ENCODE measurements at places on chromosomes 12 and 14.

DNA sequence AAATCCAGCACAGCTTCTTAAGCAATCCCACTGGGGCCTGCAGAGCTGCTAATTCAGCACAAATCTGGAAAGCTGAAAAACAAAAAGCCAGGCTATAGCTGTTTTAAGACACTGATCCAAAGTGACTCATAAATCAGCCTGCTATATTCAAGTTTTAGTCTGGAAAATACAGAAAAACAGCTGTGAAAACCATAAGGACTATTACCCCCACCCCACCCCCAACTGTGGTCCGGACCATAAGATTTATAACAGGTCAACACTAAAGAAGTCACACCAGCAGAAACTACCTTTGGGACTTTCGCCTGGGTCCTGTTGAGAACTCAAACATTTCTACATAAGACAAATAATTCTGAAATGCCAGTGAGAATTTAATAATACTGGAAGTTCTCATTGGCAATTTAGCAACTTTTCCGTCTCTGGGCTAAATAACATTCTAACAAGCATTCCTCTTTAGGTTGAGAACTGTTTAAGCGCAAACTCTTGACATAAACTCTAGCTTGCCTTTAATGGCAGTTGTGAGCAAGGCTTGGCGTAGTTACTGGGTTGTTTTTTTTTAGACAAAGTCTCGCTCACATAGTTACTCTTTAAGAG is 3.3 kb downstream of the LRIG3 start:
- no peak for DNase-seq

GRCh38 chr12:1530592-1531152 is 63.7 kb downstream of the FBXL14 start:
- DNase-seq: no peak

DNA sequence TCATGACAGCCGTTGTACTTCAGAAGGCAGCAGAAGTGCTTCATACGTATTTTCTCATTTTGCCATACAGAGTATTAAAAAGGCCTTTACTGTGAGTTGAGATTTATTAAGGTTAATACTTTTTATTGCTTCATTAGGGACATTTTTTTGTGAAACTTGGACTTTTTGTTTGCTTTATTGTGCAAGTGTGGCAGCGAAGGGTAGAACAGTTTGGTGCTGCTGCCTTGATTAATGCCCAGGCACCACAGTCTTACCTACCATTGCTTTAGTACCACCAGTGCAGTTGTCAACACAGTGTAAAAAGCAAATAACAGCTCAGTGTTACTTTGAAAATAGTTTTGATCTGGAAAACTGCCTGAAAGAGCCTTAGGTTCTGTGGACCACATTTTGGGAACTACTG is 147.4 kb downstream of the PCNX1 start:
- DNase-seq: no peak

DNA sequence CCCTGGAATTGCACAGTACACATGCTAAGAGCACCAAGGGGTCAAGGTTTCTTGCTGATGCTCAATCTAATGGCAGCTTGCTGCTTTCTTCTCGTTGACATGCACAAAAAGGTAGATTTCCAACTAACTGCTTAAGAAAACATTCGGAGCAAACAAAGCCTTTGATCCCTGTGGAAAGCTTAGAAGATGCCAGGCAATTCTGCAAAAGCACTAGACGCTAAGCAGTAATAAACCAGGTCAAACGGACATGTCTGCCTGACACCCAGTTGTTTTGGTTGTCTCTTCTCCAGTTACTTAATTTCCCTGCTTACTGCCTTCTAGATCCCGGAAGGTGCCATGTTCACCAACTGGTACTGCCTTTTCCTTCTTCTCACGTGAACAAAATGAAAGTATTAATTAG is 100.5 kb upstream of the TMCC3 start:
- no peak for DNase-seq

DNA sequence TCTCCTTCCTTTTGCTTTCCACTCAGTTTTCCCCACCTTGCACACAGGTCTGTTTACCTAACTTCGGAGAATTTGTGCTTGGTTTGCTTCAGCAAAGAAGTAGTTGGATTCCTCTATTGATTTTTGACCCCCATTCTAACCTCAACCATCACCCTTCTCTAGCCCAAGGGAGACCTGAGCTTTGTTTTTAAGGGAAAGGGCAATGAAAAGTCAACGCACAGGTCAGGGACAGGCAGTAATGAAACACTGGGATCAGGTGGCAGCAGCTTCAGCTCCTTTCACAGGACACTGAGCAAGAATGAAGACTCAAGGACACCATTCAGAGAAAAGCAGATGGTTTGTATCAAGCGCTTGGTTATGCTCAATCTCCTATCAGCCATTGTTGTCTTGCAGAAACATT is 46.9 kb upstream of the KRR1 start:
- no peak for DNase-seq

DNA sequence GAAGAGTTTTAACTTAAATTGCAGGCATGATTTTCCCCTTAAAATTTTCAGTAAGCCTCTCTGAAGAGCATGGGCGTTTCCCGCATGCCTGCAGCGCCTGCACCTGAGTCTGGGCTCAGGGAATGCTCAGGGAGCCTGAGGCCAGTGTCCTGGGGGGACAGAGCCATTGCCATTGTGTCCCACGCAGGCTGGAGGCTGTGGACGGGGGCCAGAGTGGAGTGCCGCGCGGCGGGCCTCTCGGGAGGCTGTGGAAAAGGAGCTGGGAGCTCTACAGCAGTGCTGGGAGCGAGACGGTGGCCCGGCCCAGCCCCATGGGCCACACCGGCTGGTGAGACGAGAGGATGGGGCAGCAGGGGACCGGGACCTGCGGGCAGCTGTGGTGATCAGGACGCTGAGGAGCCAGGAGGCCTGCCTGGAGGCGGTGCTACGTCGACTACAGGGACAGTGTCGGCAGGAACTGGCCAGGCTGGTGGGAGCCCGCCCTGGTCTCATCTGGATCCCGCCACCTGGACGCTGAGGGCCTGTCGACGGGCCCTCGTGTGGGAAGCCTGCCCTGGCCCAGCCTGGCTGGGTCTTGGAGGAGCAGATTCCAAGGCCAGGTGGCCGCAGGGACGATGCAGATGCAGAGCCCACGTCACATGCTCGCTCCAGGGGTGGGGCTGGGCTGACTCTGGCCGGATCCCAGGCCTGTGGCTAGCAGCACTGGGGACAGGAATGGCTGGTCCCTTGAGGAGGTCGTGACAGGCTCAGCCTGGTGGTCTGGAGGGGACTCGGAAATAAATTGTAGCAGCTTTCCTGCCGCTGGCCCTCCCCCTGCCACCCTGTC is 7.6 kb downstream of the TEDC1 start:
- no peak for DNase-seq

DNA sequence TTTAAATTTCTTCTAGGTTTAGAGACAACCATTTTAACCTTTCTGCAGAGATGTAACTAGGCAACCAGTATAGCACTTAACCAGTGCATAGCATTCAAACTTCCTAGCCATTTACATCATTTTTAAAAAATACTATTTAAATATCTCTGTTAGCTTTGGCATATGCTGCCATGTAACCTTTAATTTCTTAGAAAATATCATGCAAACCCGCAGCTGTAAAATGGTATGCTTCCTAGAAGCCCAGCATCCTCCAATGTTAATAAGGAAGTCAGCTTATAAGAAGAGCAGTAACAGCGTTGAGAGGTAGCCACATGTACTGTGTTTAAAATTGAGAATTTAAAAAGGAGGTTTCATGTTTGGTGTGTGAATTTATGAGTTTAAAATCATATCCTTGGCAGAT is 22.8 kb downstream of the GNG2 start:
- no peak for DNase-seq

- no peak for DNase-seq
Measured at GRCh38 chr12:101745481-101745880, 6.2 kb upstream of the SYCP3 start.

DNA sequence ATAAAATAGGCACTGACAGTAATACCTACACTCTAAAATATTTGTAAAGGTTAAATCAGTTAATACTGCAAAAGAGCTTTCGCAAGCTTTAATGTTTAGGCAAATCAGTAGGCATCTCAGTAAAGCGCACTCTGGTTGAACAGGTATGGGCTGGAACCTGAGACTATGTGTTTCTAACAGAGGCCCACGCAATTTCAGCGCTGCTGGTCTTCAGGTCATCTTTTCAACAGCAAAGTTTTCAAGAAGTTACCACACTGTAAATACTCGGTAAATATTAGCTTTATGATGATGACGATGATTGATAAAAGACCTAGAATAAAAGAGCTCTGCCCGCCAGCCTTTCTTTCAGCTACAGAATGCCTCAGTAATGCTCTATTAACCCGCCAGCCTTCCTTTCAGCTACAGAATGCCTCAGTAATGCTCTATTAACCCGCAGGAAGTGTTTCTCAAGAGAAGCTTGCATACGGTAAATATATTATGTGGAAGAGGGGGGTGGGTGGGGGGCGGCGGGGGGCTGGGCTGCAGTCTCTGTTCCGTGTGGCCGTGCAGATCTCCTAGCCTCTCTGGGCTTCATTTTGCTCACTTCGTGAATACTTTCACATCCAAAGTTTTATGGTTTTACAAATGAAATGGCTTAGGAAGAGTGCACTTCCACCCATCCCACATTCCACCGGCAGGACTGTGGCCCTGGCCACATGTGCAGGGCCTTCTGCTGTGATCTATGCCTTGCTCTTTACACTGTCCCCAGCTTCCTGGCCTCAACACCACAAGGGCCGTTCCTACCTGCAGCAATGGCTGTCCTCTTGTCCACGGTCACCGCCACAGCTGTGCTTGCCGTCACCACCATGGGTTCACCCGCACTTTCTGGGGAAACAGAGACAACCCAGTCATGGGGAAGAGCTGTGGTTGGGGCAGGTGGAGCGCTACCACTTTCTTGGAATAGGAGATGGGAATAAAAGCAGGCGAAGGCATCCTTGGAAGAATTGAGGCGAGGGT is 19.9 kb downstream of the LRTM2 start:
- DNase-seq: no peak

DNA sequence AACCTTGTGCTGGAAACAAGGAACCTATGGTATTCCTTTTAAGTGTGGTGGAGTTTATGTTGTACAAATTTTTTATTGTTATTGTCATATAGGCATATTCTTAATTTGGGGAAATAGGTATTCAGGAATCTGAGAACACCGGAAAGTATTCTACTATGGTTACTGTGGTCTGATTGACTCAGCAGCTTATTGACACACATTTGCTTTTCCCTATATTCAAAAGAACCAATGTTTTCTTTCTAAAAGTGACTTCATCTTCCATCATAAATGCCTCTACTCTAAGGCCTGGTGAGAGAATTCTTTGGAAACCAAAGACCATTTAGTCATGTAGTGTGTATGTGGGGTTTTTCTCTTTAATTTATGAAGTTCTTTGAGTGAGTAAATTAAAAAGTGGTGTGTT is 474.8 kb downstream of the TMTC2 start:
- no peak for DNase-seq

GRCh38 chr14:72104011-72104613 is 171.9 kb downstream of the RGS6 start:
- no peak for DNase-seq

DNA sequence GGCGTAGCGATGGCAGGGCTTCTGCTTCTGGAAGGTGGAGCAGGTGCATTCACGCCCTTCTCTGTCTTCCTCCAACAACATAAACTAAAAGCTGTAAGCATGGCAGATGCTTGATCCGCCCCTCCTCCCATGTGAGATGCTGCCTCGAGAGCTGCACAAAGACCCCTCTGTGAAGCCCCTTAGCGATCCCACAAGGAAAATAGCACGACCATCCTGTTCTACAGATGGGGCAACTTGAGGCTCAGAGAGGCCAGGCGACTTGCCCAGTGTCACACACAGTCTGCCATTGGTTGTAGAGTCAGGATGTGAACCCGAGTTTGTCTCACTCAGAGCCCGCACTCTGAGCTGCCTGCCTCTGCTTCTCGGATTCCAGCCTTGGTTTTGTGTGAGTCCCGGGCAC is 144.4 kb downstream of the SCARB1 start:
- DNase-seq: no peak

DNA sequence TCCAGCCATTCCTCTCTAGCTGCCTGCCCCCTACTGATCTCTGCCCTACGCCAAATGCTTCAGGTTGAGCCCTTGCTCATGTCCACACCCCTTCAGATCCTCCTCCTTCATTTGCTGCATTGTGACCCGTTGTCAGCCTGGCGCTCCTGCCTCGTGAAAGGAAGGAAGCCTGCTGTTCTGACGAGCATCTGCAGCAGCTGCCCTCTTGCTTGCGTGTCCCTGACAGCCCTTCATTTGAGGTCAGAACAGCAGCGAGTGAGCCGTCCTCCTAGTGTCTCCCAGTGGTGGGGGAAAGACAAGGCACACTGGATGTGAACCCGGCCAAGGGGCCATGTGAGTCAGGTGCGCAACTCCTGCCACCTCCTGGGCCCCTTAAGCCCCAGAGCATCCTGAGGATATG is 3.0 kb upstream of the PIANP start:
- no peak for DNase-seq

- DNase-seq: no peak
Measured at GRCh38 chr12:116598311-116599284, 39.4 kb downstream of the MAP1LC3B2 start.

GRCh38 chr12:92162079-92162478 is 16.4 kb upstream of the BTG1 start:
- DNase-seq: no peak

- DNase-seq: no peak
Measured at GRCh38 chr12:83470749-83471148, 784.0 kb downstream of the TMTC2 start.

DNA sequence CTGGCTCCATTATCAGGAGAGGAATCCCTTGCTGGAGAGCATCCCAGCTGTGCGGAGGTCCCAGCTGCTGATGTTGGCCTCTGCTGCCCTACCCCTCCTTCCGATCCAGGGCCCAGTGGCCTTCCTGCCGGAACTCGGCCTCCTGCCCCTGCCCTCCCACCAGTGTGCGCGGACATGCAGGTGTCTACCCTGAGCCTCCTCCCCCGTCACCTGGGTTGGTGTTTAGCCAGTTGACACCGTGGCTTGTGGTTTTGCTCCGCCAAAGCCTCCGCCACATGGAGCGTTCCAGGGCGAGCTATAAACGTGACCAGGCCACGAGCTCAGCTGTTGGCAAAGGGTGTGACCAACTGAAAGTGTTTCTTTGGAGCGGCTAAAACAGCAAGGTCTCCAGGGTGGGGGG is 1104.3 kb downstream of the BCL11B start:
- DNase-seq: no peak

GRCh38 chr12:69765515-69765914 is 26.9 kb downstream of the RAB3IP start:
- DNase-seq: no peak

- DNase-seq: peak; percentile 94
Measured at GRCh38 chr14:92417759-92418158, 94.8 kb downstream of the SLC24A4 start.

- no peak for DNase-seq
Measured at GRCh38 chr12:98606359-98606988, 13.0 kb downstream of the SLC25A3 start.

DNA sequence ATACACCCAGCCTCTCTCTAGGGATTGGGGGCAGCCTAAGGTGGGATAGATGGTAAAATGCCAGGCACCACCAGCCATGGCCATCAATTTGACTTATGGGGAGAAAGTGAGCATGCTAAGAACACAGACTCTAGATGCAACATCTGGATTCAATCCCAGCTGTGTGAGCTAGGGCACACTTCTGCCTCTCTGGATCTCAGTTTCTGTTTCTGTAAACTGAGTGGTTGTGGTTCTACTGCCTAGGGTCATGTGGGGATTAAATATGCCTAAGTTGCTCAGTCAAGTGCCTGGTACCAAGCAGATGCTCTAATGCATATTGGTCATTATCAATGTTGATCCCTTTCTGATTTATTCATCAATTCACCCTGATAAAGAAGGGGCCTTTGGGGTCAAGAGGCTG is 12.6 kb upstream of the OAS1 start:
- no peak for DNase-seq

All from HL-60 (cell line).